ENCODE measurements at places on chromosomes 4 and X. TPM values are rescaled to one million over a fixed set of nuclear protein-coding genes. Genes with fewer than 3 reads are reported as not detected.

GRCh38 chrX:153883163-153883843 lies 2.7 kb downstream of the L1CAM start:
- no peak for DNase-seq

DNA sequence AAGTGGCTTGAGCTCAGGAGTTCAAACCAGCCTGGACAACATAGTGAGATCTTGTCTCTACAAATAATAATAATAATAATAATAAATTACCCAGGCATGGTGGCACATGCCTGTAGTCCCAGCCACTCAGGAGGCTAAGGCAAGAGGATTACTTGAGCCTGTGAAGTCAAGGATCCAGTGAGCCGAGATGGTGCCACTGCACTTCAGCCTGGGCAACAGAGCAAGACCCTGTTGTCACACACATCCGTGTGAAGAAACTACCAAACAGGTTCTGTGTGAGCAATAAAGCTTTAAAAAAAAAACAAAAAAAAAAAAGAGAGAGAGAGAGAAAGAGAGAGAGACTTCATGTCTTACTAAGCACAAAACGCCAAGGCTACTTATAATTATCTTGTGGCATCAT lies 42.5 kb downstream of the ANOS1 start:
- no peak for DNase-seq

DNA sequence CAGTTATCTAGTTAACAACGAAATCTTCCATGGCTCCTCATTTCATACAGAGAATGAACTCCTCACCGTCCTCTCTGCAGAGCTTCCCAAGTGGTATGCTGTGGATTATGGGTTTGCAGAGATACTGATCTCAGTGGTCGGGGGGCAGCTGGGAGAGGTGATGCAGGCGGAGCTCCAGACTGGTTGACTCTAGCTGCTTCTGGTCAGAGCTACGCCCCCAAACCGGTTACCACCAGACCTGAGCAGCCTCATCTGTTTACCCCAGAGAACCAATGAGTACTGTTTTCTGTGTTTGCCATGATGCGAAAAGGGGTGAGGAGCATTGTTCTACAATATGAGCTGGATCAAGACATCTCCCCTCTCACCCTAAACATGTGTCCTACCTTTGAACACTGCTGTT lies 135.7 kb upstream of the PLAC1 start:
- no peak for DNase-seq

- DNase-seq = no peak
These were observed 272.5 kb downstream of the ARHGAP10 start for GRCh38 chr4:148004228-148004857.

GRCh38 chr4:40607221-40607620 lies 22.4 kb downstream of the RBM47 start:
- no peak for DNase-seq

DNA sequence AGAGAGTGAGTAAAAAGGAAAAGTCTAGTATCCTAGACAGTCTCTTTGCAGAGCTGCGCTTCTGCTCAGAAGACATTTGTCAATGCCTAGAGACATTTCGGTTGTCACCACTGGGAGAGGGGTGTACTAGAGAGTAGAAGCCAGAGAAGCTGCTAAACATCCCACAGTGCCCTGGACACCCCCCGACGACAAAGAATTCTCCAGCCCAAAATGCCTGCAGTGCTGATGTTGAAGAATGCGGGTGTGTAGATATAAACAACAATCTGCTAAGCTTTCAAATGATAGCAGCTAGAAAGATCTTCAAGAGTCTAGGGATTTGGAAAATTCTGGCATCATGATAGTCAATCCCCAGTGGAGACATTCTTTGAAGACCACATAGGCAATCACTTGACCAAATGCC lies 90.1 kb downstream of the PALLD start:
- no peak for DNase-seq

DNA sequence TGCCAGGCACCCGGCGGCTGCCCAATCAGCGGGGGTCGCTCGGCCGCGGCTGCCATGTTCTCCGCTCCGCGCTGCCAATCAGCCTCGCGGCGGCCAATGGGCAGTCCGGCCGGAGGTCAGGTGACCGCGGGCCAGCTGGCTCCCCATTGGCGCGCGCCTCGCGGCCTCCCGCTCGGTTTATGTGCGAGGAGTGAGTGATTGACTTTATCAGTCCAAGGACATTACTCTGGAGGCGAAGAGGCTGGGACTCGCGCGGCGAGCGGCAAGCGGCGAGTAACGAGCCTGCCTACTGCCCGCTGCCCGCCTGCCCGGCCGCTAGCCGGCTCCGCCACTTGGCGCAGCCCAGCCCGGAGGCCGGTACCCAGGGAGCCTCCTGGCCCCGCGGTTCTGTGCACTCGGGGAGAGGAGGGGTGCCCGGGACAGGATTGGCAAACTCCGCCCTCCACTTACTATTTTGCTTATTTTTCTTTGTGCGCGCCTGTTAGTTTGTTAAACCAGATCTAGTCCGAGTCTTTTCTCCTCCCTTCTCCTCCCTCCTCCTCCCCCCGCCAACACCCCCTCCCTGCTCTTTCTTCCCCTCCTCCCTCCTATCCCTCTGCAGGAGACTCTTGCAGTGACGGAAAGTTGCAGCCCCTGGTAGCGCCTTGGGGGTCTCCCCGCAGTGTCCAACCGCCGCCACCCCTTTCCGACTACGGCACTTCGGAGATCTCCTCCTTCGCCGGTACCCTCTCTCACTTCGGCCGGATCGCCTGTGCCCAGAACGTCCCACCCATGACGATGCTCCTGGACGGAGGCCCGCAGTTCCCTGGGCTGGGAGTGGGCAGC lies at the start of gene ZIC3:
Gene ZIC3, plus strand, starts transcription at position 207 of the 825 bp plus-strand sequence. Its CDS starts 565 bp downstream, at position 772.
- no peak for DNase-seq

- DNase-seq = no peak
These were observed 48.8 kb downstream of the AFAP1 start for GRCh38 chr4:7890635-7891393.

- no peak for DNase-seq
These were observed 10.2 kb upstream of the ATP6AP2 start for GRCh38 chrX:40570346-40571093.

- DNase-seq = no peak
These were observed 907.0 kb downstream of the RAPGEF2 start for GRCh38 chr4:160009656-160010493.

GRCh38 chr4:139922406-139923024 lies 231.5 kb downstream of the MAML3 start:
- DNase-seq = no peak

DNA sequence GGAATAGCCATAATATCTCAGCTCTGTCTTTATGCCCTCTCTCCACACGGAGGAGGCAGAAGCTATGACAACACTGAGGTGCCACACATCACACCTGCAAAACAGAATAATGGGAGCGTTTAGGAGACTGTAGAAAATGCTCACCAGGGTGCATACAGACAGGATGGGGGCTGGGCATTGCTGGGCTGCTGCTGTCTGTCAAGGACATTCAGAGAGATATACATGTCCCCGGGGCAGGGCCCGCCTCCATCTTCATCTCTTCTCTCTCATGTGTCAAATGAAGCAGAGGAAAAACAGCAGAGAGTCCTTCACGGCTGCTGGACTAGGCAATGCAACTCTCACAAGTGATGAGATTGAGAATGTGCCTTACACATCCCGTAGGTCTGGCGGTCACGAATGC lies 65.3 kb upstream of the DHRSX start:
- DNase-seq = no peak

GRCh38 chrX:67727576-67727975 lies 183.8 kb downstream of the AR start:
- DNase-seq = no peak

DNA sequence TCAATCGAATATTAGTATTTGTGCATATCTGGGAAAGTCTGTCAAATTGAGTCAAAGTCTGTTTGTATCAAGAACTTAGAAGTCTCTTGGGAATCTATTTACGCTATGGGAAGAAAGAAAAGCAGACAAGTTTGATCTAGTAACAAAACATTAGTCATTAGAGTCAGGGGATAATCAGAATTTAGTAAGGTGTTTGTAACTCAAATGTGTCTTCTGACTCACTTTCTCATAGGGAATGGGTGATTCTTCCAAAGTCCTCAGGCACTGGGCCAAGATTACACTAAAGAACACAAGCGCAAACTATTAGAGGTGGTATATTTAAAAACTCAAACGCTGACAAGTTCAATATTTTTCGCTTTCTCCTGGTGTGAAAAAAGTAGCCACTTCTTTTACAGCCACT lies 926.5 kb downstream of the PDHA2 start:
- DNase-seq = no peak

DNA sequence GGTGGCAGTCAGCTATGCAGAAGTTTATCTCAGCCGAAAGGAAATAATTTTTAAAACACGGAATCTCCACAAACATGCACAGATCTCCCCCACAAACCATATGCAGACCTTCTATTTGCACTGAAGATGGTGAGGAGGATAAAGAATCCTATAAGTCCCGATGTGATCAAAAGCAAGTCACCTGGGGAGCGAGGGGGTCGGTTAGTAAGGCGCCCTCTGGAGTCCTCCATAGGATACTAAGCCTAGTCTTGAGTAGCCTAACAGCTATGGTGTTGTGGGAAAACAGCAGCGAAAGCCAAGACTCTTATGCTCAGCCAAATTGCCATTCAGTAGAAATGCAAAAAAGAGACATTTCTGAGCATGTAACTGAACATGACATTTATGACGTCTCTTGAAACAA lies 210.9 kb downstream of the FRMPD4 start:
- DNase-seq = no peak

Gene IL1RAPL1
- not detected for total RNA-seq

Gene NDNF
- total RNA-seq = 2.5 TPM

Gene SCOC
- 38.1 TPM for total RNA-seq

Gene MRPL1
- 23.3 TPM for total RNA-seq
